ENCODE measurements at places on chromosomes 4 and X. TPM values are rescaled to one million over a fixed set of nuclear protein-coding genes. Genes with fewer than 3 reads are reported as not detected.

Gene SHROOM4
- total RNA-seq: 3.5 TPM

Gene EGF
- total RNA-seq: 2.5 TPM

Gene PSAPL1
- not detected for total RNA-seq

DNA sequence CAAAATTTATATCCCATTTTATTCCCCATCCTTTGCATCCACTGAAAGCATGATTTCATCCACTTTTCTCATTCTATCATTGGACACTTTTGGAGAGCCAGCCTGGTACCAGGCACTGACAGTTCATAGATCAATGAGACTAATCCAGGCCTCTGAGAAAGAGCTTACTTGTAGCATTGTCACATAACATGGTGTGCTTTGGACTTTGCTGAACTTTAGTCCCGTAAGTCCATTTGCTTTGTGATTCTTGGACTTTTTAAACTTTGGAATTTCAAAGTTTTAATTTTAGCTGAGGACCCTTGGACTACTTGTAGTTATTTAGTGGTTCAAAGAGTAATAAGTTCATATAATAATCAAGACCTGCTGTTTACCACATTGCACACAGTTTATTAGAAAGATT, 11.5 kb downstream of the LIAS start:
- peaks cover 38% of the 10 kb centered on the region for H3K36me3 ChIP-seq
- H3K4me3 ChIP-seq: no peak overlapping the region
- DNase-seq: no peak
- H3K27ac ChIP-seq: no peak overlapping the region

DNA sequence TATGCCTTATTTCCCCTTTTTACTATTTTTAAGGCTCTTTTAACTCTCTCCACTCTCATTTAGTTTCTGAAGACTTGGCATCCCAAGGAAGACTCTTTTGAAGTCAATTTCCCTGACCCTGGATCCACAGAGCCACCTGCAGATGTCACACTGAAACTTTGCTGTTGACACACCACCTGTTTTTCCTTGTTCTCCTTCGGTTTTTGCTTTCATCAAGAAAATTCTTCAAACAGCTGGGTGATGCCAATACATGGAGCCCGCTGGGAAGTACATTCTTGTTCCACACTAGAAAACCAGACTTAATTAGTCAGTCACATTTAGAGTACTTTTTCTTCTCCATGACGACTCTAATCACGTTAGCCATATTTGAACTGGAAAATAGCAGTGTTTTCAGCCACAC, 293.9 kb downstream of the PDGFC start:
- H3K4me1 ChIP-seq: no peaks in the 10 kb centered on the region
- no peak overlapping the region for H3K4me3 ChIP-seq
- H3K36me3 ChIP-seq: no peaks in the 10 kb centered on the region
- no peak for DNase-seq
- no peak overlapping the region for H3K27ac ChIP-seq

Gene PRDM8
- not detected for total RNA-seq

DNA sequence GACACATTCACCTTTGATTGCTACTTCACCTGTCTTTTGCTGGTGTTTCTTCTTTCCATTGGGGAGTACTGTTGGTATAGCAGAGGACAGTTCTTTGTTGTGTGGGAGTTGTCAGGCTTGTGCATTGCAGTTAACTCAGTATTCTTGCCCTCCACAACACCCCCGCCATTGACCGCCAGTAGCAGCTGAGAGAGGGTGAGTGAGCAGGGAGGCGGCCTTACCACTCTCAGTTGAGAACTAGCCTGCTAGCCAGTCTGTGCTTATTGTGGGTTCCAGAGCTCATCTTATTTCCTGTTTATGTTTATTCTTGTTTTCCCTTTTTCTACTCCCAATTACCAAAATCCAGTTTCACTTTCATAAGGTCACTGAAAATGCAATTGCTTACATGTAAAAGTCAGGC, 52.2 kb downstream of the STIM2 start:
- H3K36me3 ChIP-seq: no peaks in the 10 kb centered on the region
- H3K27ac ChIP-seq: no peak overlapping the region
- peaks cover 42% of the 10 kb centered on the region for H3K4me1 ChIP-seq
- no peak overlapping the region for H3K4me3 ChIP-seq
- peaks cover 19% of the 10 kb centered on the region for H3K27me3 ChIP-seq
- no peak for DNase-seq

DNA sequence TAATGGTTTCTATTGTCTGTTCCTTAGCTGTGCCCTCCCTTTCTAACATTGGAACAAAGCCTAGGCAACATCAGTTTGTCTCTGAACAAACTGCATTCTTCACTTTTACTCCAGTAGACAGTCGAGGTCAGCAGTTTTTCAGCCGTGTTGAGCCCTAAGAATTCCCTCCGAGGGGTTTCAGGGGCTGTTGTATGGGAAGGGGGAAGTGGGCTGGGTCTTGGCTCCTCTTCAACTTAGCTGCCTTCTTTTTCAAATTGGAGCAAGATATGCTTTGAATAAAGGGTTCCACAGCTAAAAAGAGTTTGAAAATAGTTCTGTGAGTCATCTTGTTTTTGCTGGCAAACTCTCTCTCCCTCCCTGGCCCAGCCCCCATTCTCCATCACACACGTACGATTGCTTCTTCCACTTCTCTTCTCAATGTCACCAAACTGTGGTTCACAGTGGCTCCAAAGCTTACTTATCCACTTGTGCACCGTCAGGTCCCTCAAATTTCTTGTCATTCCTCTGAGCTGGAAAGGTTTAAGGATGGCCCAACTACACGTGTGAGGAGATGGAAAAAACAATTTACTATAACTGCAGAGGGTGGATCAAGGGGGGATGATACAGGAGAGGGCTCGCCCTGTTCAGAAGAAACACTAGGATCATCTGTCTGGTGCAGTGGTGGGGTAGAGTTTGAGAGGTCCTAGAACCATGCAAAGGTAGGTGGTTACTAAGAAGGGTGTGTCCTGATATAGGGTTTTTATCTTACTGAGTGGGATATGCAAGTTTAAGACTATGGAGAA, 9.2 kb upstream of the MAML3 start:
- DNase-seq: no peak
- H3K4me1 ChIP-seq: 0 out of 2 replicates have a peak, but pooled peaks cover 4% of the 10 kb centered on the region

DNA sequence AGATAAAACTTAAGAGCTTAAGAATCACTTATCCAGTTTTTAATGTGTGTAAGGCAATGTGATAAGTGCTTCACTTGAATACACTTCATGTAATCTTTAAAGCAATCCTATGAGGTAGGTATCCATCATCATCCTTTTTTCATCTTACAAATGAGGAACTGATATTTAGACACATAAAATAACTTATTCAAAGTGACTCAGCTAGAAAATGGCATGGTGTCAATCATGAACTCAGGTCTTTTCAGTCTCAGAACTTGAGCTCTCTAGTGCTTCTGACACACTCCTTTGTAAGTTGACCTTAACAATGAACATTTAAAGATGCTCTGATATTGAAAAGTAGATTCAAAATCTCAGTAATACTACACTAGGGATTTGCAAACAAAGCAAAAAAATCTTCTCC, 224.8 kb upstream of the TEX13C start:
- H3K27ac ChIP-seq: no peak overlapping the region
- no peak overlapping the region for H3K4me3 ChIP-seq
- H3K27me3 ChIP-seq: no peaks in the 10 kb centered on the region
- H3K4me1 ChIP-seq: no peaks in the 10 kb centered on the region
- H3K36me3 ChIP-seq: no peaks in the 10 kb centered on the region
- DNase-seq: no peak

GRCh38 chr4:8840006-8840793, 31.4 kb downstream of the HMX1 start:
- H3K27me3 ChIP-seq: peaks cover under 1% of the 10 kb centered on the region
- no peaks in the 10 kb centered on the region for H3K36me3 ChIP-seq
- no peak overlapping the region for H3K4me3 ChIP-seq
- no peak overlapping the region for H3K27ac ChIP-seq
- no peak for DNase-seq

DNA sequence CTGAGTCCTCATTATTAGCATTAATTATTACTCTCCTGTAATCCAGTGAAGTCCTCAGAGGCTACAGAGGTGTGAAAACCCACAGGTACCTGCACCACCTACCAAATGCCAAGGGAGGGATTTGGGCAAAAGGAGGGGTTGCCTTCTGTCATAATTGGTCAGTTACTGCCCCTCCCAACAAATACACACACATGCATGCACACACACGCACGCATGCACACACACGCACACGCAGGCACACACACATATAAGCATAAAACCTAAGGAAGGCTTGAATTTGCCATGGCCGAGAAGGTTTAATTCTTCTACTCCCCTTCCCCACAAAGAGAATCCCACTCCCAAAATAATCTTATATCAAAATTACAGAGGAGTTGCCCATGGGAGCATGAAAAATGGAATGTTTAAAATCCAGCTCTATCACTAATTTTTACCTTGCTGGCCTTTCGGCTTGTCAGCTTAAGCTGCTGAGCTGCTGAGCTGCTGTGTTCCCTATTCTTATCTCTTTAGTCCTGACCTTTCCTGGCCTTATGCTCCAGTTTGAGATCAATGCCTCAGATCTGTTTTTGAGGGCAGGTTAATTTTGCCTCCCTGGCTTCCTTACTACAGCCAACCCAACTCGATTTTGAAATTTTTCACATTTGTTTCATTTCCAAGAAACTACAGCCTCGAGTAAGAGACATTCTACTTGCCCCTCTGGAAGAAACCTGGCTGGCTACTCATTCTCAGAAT, 95.0 kb downstream of the CAMK2D start:
- H3K27ac ChIP-seq: no peak overlapping the region
- H3K4me3 ChIP-seq: no peak overlapping the region
- H3K27me3 ChIP-seq: no peaks in the 10 kb centered on the region
- H3K36me3 ChIP-seq: no peaks in the 10 kb centered on the region
- no peak for DNase-seq
- H3K4me1 ChIP-seq: peaks cover 3% of the 10 kb centered on the region

GRCh38 chr4:106080376-106080775, 185.1 kb downstream of the NPNT start:
- no peaks in the 10 kb centered on the region for H3K27me3 ChIP-seq
- H3K4me3 ChIP-seq: no peak overlapping the region
- H3K4me1 ChIP-seq: peaks cover 3% of the 10 kb centered on the region
- no peak for DNase-seq
- H3K27ac ChIP-seq: no peak overlapping the region

GRCh38 chrX:42955349-42955748, 177.4 kb upstream of the PPP1R2C start:
- 0 out of 2 replicates have a peak, but pooled peaks cover 6% of the 10 kb centered on the region for H3K4me1 ChIP-seq
- DNase-seq: no peak
- H3K4me3 ChIP-seq: no peak overlapping the region
- H3K36me3 ChIP-seq: peaks cover 19% of the 10 kb centered on the region
- H3K27me3 ChIP-seq: peaks cover 2% of the 10 kb centered on the region
- H3K27ac ChIP-seq: no peak overlapping the region

- no peaks in the 10 kb centered on the region for H3K27me3 ChIP-seq
- no peak for DNase-seq
- H3K36me3 ChIP-seq: peaks cover 4% of the 10 kb centered on the region
- H3K27ac ChIP-seq: no peak overlapping the region
- H3K4me3 ChIP-seq: no peak overlapping the region
Observed at GRCh38 chr4:108425988-108426387, 194.4 kb upstream of the RPL34 start.

GRCh38 chrX:39716802-39717540, 380.8 kb downstream of the BCOR start:
- no peaks in the 10 kb centered on the region for H3K27me3 ChIP-seq
- peaks cover 7% of the 10 kb centered on the region for H3K4me1 ChIP-seq
- no peak for DNase-seq
- H3K4me3 ChIP-seq: no peak overlapping the region
- H3K36me3 ChIP-seq: no peaks in the 10 kb centered on the region
- H3K27ac ChIP-seq: no peak overlapping the region

- no peaks in the 10 kb centered on the region for H3K36me3 ChIP-seq
- DNase-seq: no peak
Observed at GRCh38 chr4:7559741-7560395, 125.1 kb upstream of the PSAPL1 start.

Gene AKAP14
- total RNA-seq: 1.6 TPM

Gene POU4F2
- total RNA-seq: not detected

GRCh38 chr4:108146819-108147218, 21.9 kb downstream of the LEF1 start:
- H3K4me1 ChIP-seq: peaks cover 32% of the 10 kb centered on the region
- H3K4me3 ChIP-seq: no peak overlapping the region
- H3K27ac ChIP-seq: no peak overlapping the region
- peak; percentile 36 for DNase-seq

- no peak overlapping the region for H3K4me3 ChIP-seq
Observed at GRCh38 chrX:53798281-53798680, 111.8 kb upstream of the HUWE1 start.

- H3K4me1 ChIP-seq: peaks cover 60% of the 10 kb centered on the region
- peak overlapping the region; percentile 63 for H3K4me3 ChIP-seq
- no peak overlapping the region for H3K27ac ChIP-seq
Observed at GRCh38 chr4:84378356-84378755, 120.7 kb downstream of the NKX6-1 start.

Gene CYTL1
- 7.1 TPM for total RNA-seq

Gene NSG1
- total RNA-seq: 22.3 TPM

Gene KCNIP4
- total RNA-seq: not detected

Gene TCEAL3
- 9.3 TPM for total RNA-seq

Gene RIBC1
- 1.1 TPM for total RNA-seq

DNA sequence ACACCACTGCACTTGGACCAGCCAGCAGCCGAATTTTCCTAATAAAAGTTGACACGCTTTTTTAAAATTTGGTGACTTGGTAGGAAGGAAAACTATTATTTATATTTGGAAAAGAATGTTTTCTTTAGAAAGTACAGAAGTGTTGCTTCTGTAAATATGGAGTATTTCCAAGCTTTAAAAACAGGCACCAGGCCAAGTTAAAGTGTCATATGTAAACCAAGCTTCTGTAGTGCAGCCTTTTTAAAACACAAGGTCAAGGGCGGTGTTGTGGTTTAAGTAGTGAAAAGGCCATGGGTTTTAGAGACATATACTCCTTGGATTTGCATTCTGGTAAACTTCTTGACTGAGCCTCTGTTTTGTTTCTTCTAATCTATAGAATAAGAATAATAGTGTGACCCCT, 62.7 kb downstream of the TRIM2 start:
- no peak overlapping the region for H3K4me3 ChIP-seq
- H3K27me3 ChIP-seq: no peaks in the 10 kb centered on the region
- H3K4me1 ChIP-seq: peaks cover 50% of the 10 kb centered on the region
- no peak for DNase-seq

Gene DACH2
- total RNA-seq: 2.6 TPM

DNA sequence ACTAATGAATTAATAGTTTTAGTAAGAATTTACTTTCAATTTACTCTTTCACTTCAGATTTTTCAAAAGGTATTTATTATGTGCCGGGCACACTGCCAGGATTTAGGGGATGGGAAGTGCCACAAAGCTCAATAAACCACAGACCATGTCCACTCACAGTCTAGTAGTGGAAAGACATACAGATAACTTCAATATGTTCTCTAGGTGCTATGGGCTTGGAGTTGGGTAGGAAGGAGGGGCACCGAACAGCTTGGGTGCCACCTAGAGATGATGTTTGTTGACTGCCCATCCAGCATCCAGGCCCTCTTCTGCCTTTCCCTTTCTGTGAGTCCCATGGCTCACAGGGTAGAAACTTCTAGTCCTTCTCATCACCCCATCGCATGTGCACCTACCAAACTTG, 17.8 kb downstream of the MFAP3L start:
- no peak for DNase-seq
- H3K4me3 ChIP-seq: no peak overlapping the region
- peaks cover 12% of the 10 kb centered on the region for H3K36me3 ChIP-seq
- H3K4me1 ChIP-seq: peaks cover 35% of the 10 kb centered on the region

Gene SOX3
- total RNA-seq: 16.3 TPM

Gene VEGFD
- total RNA-seq: not detected
